ENCODE measurements at places on chromosomes 11 and 22. TPM values are rescaled to one million over a fixed set of nuclear protein-coding genes. Genes with fewer than 3 reads are reported as not detected.

Gene GLB1L2
- polyA plus RNA-seq = 8.1 TPM

Gene FXYD6
- 373 TPM for polyA plus RNA-seq

DNA sequence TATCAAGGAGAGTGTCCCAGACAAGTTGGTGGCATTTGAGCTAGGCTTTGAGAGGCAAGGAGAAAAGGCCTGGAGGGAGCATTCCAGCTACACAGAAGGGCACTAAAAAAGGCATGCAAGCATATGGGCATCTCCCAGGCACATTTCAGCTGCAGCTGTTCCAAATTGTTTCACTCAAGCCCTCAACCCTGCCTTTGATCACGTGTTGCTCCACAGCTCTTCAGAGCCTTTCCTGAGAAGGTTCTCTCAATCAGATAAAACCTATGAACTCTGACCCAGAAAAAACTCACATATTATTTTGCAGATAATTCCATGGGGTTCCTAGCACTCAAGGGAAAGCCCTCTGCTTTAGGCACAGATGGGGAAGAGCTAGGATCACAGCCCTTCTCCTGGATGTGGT lies 24.4 kb upstream of the HSPA8 start:
- DNase-seq = no peak

- no peak for DNase-seq
Measured at GRCh38 chr22:37239336-37240239, 4.5 kb downstream of the RAC2 start.

All from urinary bladder (tissue), 4 donors.